ENCODE measurements at places on chromosomes 13 and 19. TPM values are rescaled to one million over a fixed set of nuclear protein-coding genes. Genes with fewer than 3 reads are reported as not detected.

DNA sequence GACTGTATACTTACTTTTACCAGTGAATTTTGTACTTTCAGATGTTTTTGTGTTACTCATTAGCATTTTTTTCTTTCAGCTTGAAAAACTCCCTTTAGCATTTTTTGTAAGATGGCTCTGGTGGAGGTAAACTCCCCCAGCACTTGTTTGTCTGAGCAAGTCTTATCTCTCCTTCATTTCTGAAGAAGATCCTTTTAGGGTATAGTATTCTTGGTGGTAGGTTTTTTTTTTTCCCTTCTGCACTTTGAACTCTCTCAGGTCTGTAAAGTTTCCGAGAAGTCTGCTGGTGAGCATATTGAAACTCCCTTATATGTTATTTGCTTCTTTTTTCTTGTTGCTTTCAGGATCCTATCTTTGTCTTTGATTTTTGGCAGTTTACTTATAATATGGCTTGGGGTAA lies 35.1 kb downstream of the IGFL3 start:
- peaks cover 3% of the 10 kb centered on the region for H3K27me3 ChIP-seq
- no peak for DNase-seq
- H3K27ac ChIP-seq: no peak overlapping the region
- no peak overlapping the region for H3K4me3 ChIP-seq
- H3K4me1 ChIP-seq: no peaks in the 10 kb centered on the region
- H3K36me3 ChIP-seq: no peaks in the 10 kb centered on the region

GRCh38 chr19:16088351-16089009 lies 12.2 kb downstream of the TPM4 start:
- H3K27me3 ChIP-seq: no peaks in the 10 kb centered on the region
- no peak for DNase-seq
- no peak overlapping the region for H3K4me3 ChIP-seq

- no peaks in the 10 kb centered on the region for H3K27me3 ChIP-seq
- DNase-seq: peak; percentile 71
- H3K27ac ChIP-seq: peak overlapping the region; percentile 85
- H3K4me1 ChIP-seq: peaks cover 37% of the 10 kb centered on the region
- H3K36me3 ChIP-seq: no peaks in the 10 kb centered on the region
These were observed 25.8 kb downstream of the TNFSF9 start for GRCh38 chr19:6556480-6557195.

- peaks cover 9% of the 10 kb centered on the region for H3K4me1 ChIP-seq
- no peak for DNase-seq
- no peak overlapping the region for H3K4me3 ChIP-seq
- no peak overlapping the region for H3K27ac ChIP-seq
- no peaks in the 10 kb centered on the region for H3K27me3 ChIP-seq
These were observed 24.7 kb downstream of the ATP11A start for GRCh38 chr13:112714376-112715174.

DNA sequence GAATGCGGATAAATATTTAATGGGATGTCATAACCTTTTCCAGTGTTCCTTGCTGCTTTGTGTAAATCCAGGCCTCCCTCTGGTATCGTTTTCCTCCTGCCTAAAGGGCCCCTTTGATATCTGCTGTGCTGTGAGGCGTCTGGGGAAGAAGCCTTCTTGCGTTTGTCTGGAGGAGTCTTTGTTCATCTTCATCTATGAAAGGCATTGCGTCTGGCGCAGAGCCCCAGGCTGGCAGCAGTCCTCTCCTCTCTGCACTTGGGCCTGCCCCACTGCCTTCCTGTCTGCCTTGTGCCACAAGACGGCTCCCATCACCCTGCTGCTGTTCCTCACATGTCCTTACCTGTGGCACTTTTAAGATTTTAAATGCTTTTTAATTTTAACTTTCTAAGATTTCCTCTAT lies 9.8 kb downstream of the PROZ start:
- H3K27ac ChIP-seq: no peak overlapping the region
- no peak for DNase-seq
- no peaks in the 10 kb centered on the region for H3K4me1 ChIP-seq
- no peaks in the 10 kb centered on the region for H3K27me3 ChIP-seq

GRCh38 chr13:109055850-109056249 lies 426.4 kb downstream of the MYO16 start:
- no peaks in the 10 kb centered on the region for H3K4me1 ChIP-seq
- H3K27ac ChIP-seq: no peak overlapping the region
- no peaks in the 10 kb centered on the region for H3K36me3 ChIP-seq
- no peak for DNase-seq

DNA sequence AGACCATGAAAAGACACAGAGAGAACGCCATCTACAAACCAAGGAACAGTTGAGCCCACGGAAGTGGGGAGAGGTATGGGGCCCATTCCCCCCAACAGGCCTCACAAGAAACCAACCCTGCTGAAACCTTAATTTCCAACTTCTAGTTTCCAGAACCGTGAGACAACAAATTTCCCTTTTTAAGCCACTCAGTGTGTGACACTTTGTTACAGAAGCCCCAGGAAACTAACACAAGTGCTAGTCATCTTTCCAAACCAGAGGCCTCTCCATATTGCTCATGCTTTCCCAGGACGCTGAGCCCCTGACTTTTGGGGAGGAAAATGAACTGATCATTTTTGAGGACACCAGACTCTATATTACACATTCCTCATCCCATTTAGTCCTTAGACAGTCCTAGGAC lies 186.8 kb downstream of the NUFIP1 start:
- no peak for DNase-seq
- no peaks in the 10 kb centered on the region for H3K4me1 ChIP-seq
- H3K4me3 ChIP-seq: no peak overlapping the region
- H3K27me3 ChIP-seq: no peaks in the 10 kb centered on the region
- no peaks in the 10 kb centered on the region for H3K36me3 ChIP-seq

- H3K27me3 ChIP-seq: no peaks in the 10 kb centered on the region
- H3K4me3 ChIP-seq: no peak overlapping the region
- DNase-seq: no peak
- peaks cover 7% of the 10 kb centered on the region for H3K4me1 ChIP-seq
- H3K27ac ChIP-seq: no peak overlapping the region
- no peaks in the 10 kb centered on the region for H3K36me3 ChIP-seq
These were observed 20.1 kb upstream of the ARHGEF18 start for GRCh38 chr19:7328647-7329046.

- no peak for DNase-seq
- no peaks in the 10 kb centered on the region for H3K36me3 ChIP-seq
- no peaks in the 10 kb centered on the region for H3K27me3 ChIP-seq
- peaks cover 50% of the 10 kb centered on the region for H3K4me1 ChIP-seq
These were observed 13.0 kb downstream of the CIC start for GRCh38 chr19:42281827-42282762.

- DNase-seq: no peak
- H3K27me3 ChIP-seq: no peaks in the 10 kb centered on the region
- H3K4me3 ChIP-seq: no peak overlapping the region
- H3K4me1 ChIP-seq: peaks cover 11% of the 10 kb centered on the region
These were observed 25.7 kb downstream of the CHAMP1 start for GRCh38 chr13:114339857-114340534.

The ZNF420 gene
- 7.9 TPM for total RNA-seq

The ZIC5 gene
- total RNA-seq: not detected

The ZNF154 gene
- total RNA-seq: 1.1 TPM

All from GM12878 (cell line).